Right ventricle myocardium inferior (tissue), 1 donor: ENCODE measurements at places on chromosomes 5 and 9. TPM values are rescaled to one million over a fixed set of nuclear protein-coding genes. Genes with fewer than 3 reads are reported as not detected.

GRCh38 chr5:1965925-1966324 lies 83.2 kb upstream of the IRX4 start:
- no peak for DNase-seq

DNA sequence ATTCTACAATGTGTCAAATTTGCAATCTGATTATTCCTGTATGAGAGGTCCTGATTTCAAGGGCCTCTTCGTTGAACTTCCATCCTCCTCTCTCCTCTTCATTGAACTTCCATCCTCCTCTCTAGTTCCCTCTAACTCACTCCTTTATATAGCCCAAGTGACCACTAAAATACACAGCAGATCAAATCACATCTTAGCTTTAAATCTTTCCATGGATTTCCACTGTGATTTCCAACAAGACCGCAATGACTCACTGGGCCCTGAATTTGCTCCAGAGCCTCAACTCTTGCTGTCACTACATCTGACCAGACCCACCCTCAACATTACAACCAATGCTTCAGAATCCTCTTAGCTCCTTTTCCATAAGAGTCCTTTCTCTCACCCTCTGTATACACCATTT lies 59.1 kb upstream of the TMEM252 start:
- DNase-seq = no peak

DNA sequence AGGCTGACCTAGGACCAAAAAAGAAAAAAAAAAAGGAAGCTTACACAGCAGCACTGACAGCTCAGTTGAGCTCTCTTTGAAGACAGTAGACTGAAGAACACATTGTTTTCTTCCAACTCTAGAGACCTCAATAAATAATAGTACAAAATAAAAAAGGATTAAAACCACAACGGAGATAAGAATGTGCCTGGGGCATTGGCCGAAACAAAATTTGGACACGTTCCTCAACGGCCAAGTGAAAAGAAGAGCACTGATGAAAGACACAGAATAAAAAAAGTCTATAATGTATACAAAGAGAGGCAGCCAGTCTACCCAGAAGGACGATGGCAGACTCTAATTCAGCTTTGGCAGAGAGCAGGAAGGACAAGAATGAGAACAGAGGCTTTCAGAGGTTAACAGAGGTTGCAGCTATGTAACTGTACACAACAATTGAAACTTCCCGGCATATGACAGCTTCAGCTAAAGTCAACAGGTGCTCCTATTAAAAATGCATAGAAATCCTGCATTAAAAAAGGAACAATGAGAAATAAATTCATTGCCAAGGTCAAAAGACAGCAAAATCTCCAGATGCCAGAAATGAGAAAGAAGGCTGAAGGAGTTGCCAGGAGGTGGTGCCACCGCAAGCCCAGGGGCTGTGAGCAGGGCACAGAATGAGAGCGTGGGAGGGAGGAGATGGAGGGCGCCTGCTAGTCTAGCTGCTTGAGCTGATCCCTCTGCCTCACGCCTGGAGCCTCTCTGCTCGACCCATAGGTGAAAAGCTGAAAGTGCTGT lies 113.9 kb downstream of the DCP2 start:
- no peak for DNase-seq

The CBY3 gene
- total RNA-seq = not detected

GRCh38 chr5:98104454-98105188 lies 668.8 kb upstream of the RGMB start:
- DNase-seq = no peak

GRCh38 chr5:76953551-76954382 lies 922 bp downstream of the CRHBP start:
- no peak for DNase-seq

- DNase-seq = no peak
Observed at GRCh38 chr5:1661831-1662558, 137.6 kb downstream of the MRPL36 start.

The TPPP gene
- total RNA-seq = 34.5 TPM

The IL33 gene
- 29.6 TPM for total RNA-seq

DNA sequence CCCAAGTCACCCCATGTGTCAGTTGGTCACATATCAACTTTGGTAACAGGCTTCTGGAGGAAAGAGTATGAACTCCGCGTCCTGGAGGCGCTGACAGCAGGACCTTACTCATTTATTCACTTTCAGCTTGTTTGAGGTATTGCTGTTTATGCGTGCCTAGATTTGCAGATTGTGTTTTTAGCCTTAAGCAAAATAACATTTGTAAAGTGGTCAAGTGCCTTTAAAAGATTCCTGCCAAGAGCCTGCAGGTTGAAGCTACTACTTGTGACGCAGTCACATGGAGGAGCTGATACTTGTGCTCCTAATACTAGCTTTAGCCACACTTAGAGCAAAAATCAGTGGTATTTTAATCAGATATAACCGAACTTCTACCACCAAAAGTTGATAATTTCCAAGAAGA lies 351.3 kb downstream of the ADGRV1 start:
- DNase-seq = no peak

DNA sequence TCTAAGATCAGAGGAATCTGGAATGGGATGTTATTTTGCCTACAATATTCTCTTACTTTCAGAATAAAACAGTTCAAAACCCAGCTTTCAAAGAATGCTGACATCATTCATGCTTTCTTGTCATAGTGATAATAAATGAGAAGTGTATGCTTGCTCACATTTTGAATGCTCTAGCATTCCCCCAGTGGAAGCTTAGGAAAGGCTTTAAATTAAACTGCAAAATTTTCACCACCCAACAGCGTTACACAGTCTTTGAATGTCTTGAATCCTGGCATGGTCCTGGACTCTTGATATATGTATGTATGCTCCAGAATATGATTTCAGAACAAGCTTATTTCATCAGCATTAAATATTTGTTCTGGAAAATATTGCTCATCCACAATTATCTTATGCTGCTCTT lies 964.3 kb upstream of the NUDT12 start:
- no peak for DNase-seq

The SAXO1 gene
- total RNA-seq = not detected

DNA sequence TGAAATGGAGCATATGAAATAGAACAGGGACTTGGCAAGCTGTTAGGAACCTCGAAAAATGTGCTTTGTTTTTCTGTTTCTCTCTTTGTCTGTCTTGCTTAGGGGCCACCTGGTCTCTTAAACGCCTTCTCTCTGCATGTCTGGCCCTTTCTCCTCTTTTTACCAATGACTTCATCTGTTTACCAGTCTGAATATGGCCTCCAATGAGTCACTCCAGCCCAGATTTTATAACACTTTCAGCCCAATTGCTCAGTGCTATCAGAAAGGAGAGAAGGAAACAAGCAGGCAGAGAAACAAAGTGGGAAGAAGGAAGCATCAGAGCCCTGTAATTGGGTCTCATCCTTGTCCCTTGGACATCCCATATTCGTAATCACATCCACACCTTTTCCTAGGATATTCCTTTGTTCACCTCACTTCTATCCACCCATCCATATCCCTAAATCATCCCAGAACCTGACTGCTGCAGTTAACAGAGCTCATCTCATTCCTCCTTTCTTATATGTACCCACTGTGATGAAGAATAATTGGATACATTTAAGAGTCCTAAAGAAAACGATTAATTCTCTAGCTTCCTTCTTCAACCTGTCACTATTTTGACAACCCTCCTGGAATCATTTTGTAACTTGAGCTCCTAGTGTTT lies 151.8 kb upstream of the GPR151 start:
- DNase-seq = no peak

DNA sequence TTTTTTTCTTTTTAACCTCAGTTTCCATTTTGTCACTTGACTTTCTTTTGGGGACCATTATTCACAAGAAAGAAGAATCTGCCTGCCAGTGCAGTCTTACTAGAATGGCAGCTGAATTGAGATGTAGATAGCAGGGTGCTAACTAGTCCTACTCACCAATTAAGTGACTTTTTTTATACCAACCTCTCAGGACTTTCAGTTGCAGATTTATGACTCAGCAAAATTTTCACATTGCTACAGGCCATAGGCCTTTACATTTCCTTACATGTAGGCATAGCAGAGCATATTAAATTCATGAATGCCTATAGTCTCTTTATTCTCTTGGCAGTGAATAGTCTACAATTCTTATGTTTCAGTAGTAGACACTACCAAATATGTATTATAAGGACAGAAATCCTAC lies 54.0 kb upstream of the FKTN start:
- no peak for DNase-seq

The RLN2 gene
- not detected for total RNA-seq

The MAMDC4 gene
- 12.8 TPM for total RNA-seq

The PHYHD1 gene
- 30.2 TPM for total RNA-seq

The SPATA31A5 gene
- total RNA-seq = not detected

DNA sequence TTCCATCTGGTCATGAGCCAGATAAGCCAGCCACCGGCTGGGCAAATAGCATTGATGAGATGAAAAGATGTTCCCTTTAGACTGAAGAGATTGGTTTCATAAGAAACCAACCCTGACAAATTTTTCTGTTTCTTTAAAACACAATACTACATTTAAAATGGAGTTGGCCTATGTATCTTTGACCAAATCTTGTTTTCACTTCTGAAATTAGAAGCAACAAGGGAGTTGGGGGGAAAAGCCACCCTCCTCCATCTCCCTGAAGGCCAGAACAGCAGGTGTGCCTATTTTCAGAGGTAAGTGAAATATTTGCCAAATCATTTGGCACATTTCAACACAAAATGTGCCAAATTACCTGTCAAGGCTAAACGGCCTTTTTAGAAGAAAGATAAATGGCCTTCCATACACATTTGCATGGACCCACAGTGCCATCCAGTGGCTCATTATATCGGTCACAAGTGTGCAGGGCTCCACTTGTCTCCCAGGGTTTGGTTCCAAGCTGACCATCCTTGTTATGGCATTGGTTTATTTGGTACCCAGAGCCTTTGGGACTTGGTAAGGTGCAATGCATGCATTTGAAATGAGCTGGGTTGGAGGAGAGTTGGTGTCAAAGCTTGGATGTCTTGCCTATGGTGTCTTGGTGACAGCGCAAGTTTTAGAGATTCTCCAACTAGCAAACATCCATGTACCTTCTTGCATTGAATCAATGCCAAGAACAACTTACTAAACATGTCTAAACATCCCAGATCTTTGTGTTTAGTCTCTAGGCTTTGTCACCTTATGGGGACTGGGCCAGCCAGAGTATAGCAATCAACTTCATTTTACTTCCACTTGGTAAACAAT lies 372.0 kb upstream of the KIF2A start:
- DNase-seq = no peak

DNA sequence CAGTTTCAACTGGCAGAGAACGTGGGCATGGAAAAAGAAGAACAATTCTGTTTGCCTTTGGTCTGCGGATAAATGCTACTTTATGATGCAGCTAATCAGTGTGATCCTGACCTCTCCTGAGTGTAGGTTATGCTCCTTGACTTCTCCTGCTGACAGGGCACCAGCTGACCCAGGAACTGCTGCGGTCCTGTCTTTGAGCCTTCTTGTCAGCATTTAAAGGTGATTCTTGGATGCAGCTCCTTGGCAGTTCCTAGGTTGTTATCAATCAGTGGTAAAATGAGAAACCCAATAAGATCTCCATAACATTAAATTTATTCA lies 150.3 kb upstream of the FGF10 start:
- DNase-seq = no peak

The PCDHA9 gene
- not detected for total RNA-seq

- DNase-seq = no peak
Observed at GRCh38 chr9:96243778-96244177, 58.2 kb downstream of the HSD17B3 start.

DNA sequence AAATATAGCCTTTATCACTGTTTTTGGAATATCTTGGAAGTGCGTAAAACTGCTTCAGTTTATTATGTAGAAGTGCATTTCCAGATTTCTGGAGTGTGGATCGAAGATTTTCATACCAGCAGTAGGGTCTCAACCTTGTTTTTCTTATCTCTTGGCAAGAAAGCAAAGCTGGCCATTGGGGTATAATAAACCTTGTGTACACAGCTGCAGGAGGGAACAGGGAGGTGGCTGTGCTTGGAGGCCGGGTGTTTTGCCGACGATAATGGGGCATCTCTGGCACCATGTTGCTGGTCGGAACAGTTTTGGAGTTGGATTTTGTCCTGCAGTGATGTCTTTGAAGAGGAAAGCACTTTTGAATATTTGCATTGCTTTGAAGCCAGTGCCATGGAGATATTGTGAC lies 308.8 kb upstream of the DMRT1 start:
- no peak for DNase-seq

The LIFR gene
- total RNA-seq = 56.1 TPM
